ENCODE measurements at places on chromosomes 1 and 21.

DNA sequence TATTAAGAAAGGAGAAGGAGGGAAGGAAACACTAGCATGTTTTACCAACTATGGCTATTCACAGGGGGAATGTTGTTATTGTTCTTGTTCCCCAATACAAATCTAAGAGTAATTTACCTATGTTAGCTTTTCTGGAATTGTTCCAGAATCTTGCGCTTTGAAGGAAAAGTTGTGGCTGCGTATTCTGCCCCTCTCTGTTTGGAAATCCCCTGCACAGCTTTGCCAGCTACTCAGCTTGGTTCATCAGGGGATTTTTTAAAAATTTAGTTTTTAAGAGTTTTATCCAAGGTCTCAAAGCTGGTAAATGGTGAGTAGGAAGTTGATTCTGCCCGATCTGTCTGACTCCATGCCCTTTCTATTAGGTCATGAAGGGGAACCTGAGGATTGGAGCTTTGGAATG lies 9.5 kb upstream of the IRF6 start:
- DNase-seq: no peak

DNA sequence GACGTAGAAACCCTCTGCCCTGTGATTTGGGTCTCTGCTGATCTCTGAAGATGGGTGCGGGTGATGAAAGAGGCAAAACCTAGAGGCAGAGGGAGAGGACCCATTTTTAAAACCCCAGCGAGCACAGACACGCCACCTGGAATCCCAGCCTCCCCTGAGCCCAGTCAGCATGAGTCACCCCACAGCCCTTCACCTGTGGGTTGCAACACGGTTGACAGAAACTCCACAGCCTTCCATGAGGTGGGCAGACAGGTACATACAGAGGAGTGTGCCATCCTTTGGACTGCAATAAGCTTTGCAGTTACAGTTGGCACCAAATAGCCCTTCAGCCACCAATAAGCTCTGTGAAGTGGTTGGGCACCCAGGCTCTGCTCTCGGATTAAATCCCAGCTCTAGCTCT lies 2.1 kb upstream of the GRHL3 start:
- no peak for DNase-seq

- DNase-seq: no peak
Observed at GRCh38 chr1:193486671-193487229, 300.3 kb upstream of the B3GALT2 start.

DNA sequence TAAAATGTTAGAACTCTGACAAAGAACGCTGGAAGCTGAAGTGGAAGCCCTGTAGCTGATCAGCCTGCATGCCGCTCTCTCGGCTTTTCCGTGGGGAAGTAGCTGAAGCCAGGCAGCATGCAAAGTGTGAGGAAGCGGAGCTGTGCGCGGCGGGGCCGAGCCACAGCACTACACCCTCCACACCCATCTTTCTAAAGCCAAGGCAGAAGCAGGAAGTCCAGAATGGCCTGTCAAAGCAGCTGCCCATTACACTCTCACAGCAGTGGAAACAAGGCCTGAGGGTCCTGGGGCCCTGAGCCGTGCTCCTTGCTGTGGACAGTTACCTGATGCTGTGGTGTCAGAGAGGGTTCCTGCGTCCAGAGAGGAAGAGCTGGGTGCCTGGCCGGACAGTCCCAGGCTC lies 69.6 kb downstream of the UBR4 start:
- DNase-seq: no peak

- no peak for DNase-seq
Observed at GRCh38 chr1:180773210-180773865, 139.4 kb upstream of the KIAA1614 start.

DNA sequence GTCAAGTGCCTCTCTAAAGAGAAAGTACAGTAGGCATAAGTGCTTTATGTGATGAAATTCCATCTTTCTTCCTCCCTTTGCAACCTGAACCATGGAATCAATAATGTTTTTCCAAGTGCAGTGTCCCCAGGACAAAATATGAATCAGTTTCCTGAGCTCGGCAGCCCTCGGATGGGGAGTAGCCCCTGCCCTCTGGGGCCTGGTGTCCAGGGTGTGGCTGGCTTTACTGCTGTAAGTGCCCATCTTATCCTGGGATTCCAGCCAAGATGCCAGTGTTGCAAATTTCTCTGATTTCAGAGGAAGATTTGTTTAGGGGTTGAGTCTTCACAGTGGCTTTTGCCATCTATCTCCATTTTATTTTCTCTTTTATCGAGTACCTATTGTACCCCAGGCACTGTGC lies 40.5 kb upstream of the SRP9 start:
- no peak for DNase-seq

GRCh38 chr1:94679332-94680038 lies 137.9 kb upstream of the F3 start:
- no peak for DNase-seq

DNA sequence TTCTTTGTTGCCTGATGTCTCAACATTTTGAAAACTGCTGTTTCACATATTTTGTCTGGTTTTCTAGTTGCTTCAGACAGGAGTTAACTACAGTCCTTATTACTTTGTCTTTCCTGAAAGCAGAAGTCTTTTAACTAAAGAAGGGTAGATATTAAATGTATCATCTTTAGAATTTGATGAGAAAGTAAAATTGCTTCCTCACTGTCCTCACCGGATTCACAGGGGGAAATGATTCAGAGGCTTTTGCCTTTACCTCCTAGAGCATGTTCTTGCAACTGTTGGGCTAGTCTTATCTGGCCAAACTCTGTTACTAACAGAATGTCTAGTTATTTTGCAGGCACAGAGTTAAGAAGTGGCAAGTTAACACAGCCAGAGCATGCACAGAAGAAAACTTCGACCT lies 107.2 kb upstream of the VAV3 start:
- no peak for DNase-seq

- DNase-seq: no peak
Observed at GRCh38 chr1:157004327-157004726, 41.2 kb downstream of the ARHGEF11 start.

DNA sequence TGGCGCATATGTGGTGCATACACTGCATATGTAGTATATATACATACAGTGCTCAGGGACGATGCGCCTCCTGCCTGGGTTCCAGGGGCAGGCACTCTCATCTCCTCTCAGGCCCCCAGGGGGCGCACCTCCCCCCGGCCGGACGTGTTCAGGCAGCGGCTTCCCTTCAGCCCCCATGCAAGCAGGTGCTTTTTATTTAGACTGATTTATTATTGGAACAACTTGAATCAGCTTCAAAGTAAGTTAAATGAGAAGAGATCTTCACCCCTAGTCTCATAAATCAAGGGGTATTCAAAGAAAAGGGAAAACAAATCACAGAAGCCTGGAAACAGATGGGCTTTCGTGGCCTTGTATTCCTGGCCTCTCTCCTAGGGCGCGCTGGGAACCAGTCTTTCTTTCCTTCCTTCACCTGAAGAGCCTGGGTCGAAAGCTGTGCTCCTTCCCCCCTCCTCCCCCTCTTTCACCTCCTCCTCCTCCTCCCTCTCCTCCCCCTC lies 64.6 kb downstream of the UBIAD1 start:
- DNase-seq: no peak

DNA sequence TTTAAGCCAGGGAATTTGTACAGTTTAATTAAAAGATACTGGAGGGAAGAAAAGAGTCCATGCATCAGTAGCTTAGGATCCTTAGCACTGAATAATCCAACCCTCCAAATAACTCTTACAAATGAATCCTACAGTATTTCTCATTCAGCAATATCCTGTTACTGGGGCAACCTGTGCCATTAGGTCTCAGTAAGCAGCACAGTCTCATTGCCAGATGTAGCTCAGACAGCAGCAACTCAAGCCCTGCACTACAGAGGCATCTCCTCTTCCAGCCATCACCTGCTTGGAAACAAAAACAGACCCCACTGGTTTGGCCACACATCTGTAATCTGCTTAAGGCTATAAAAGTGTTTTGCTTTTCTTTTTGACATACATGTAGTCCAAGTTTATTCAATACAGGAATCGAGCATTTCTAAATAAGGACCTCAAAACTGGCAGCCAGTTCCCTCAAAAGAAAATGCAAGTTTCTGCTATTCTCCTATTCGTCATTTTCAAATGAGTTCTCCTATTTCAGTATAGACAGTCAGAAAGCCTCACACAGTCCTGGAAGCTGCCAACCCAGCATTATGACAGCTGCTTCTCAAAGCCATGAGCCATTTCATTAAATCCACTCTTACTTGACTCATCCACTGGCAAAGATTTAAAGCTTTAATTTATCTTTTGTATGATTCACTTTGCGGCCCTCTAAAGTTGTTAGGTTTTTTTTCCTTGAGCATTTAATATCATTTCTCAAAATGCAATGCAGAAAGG lies 129.0 kb downstream of the APP start:
- no peak for DNase-seq

DNA sequence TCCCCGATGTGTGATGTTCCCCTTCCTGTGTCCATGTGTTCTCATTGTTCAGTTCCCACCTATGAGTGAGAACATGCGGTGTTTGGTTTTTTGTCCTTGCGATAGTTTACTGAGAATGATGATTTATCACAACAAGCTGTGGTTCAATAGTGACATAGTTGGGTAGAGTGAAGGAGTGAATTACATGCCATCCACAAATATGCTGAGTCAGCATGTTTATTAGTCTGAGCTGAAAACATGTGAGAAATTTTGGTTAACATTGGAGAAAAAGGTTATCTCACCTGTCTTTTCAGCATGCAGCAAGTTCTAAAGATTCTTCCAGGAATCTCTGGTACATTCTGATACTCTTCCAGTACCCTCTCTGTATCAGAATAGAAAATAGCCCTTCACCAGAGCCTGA lies 19.0 kb downstream of the OR2L3 start:
- DNase-seq: no peak

DNA sequence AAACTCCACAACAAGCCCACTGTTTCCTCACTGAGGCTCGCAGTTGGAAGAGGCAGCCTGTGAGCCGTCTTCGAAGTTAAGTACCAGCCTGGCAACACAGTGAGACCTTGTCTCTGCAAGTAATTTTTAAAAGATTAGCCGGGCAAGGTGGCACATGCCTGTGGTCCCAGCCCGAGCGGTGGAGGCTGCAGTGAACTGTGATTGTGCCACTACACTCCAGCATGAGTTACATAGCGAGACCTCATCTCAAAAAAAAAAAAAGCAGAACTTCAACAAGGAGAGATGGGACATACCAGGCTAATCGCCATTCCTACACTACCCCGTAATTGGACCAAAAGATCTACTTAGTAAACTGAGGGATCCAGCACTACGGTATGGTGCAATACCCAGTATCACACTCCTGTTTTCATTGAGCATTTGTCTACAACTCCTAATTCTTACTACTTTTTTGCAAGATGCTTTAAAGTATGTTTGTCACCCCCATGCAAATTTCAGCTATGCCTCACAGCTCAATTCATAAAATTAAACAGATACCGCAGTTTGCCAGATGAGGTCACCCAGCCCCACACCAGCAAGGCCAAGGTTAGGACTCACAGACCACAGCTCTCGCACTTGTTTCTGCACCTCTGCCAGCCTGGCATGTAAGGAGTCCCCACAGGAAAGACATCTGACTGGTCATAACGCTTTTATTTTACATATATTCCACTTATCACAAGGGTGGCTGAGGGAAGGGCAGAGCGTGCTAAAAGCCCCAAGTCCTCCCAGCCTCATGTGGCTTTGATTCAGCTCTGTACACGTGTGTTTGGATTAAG lies 21.0 kb downstream of the SDE2 start:
- DNase-seq: no peak

GRCh38 chr1:75392278-75392677 lies 218.6 kb downstream of the SLC44A5 start:
- DNase-seq: no peak

GRCh38 chr1:172142324-172142723 lies 278.2 kb upstream of the C1orf105 start:
- DNase-seq: no peak

DNA sequence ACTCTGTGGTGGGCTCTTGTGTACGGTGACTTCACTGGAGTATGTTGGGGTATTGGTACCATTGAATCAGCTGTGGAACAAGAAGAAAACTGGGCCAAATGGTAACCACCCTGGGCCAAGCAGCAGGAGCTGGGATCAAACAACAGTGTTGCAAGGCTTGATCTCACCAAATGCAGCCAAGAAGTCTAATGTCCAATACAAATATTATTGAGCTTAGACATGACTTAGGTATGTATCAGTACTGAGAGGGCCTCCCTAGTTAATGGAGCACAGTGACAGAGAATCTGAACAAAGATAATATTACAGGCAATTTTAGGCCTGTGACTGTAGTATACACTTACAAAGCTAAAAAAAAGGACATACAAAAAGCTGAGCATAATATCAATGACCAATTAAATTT lies 604.8 kb downstream of the PLA2G4A start:
- no peak for DNase-seq

DNA sequence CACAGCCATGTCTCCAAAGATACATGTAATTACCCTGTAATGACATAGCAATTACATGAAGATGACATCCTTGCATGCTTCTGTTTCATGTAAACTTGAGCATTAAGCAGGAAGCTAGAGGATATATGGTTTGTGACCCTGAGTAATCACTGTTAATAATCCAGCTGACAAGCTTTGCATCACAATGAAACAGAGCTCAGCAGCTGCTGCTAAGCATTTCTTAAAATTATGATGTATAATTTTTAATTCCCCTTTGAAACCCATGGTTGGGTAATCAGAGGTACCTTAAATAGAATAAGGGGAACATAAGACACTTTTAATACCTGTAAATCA lies 293.5 kb downstream of the NTNG1 start:
- no peak for DNase-seq

DNA sequence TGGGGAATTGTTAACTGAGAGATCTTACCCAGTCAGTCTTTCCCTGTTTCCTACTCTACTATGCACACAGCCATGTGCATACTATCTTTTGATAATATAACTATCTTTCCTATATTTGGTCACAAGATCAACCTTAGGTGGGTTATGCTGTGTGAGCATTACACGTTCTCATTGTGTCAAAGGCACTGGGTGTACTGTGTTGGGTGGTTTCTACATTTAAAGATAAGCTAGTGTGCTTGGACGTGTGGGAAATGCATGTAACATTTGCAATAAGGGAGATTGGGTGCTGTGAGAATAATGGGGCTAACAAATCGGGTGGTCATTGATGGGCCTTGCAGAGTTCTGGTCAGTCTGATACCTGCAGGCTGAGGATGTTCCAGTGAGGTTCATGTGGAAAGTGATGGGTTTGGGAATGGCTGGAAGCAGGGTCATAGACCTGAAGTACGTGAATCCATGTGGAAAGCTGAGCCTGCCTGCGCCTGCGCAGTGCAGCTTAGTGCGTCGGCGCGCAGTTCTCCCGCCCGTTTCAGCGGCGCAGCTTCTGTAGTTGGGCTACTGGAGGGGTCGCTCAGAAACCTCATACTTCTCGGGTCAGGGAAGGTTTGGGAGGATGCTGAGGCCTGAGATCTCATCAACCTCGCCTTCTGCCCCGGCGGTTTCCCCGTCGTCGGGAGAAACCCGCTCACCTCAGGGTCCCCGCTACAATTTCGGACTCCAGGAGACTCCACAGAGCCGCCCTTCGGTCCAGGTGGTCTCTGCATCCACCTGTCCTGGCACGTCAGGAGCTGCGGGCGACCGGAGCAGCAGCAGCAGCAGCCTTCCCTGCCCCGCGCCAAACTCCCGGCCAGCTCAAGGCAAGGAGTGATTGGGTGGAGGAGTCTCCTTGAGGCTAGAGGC lies at the start of gene MSH4:
Gene MSH4 (plus strand): TSS at position 507 of the 897 bp plus-strand sequence. CDS start 104 bp downstream, at position 611.
- no peak for DNase-seq

- no peak for DNase-seq
Observed at GRCh38 chr21:20856926-20857325, 141.3 kb upstream of the NCAM2 start.

All from brain pericyte (primary cell).